Cardiac fibroblast (primary cell): ENCODE measurements at places on chromosomes 4 and X.

GRCh38 chrX:20378233-20378920, 111.7 kb upstream of the RPS6KA3 start:
- DNase-seq, result peak; percentile 18

- DNase-seq, result no peak
Measured at GRCh38 chr4:112485930-112486329, 30.1 kb downstream of the NEUROG2 start.

GRCh38 chr4:141132709-141133145, 542 bp downstream of the RNF150 start:
- peak; percentile 25 for DNase-seq

DNA sequence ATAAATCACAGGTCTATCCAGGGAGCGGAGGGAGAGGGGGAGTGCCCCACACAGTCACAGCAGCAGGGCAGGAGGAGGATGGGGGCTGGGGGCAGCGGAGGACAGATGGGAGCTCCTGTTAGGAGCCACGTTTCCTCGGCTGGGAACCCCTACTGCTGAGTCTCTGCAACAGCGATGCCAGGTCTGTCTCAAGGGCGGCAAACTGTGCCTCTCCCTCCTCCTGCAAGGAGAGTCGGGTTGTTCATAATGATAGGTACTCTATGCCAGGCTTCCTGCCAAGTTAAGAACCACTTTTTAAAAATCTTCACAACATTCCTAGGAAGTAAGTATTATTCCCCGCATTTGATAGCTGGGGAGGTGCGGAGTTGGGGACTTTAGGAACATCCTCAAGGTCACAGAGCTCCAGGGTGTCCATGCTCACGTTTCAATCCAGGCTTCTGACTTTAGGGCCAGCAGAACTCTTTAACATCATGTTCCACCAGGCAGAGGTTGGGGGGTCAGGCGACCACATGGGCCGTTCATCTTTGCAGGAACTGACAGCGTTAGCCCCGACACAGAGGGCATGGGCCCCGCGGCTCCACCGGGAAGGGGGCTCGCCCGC, 98.3 kb upstream of the MAML3 start:
- DNase-seq, result peak; percentile 25

- no peak for DNase-seq
Measured at GRCh38 chrX:85620466-85620865, 241.0 kb upstream of the POF1B start.

DNA sequence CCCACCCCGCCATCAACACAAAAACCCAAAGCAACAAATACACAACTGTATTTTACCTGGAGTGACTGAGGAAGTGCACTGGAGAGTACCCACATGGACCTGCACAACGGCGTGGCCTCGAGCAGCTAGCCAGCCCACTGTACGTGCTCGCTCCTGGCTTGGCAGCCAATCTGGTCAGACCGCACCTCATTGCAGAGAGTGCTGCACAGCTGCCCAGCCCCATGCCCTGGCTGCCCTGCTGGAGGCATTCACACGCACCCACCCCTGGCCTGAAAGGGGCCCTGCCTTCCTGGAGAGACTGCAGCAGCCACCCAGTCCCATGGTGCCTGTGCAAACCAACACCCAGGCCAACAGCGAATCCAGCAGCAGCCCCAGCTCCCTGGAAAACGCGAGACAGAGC, 116.3 kb downstream of the GALNTL6 start:
- no peak for DNase-seq

GRCh38 chr4:118762730-118763477, 73.0 kb downstream of the SEC24D start:
- DNase-seq, result no peak

GRCh38 chr4:8300832-8301231, 31.3 kb downstream of the HTRA3 start:
- no peak for DNase-seq

DNA sequence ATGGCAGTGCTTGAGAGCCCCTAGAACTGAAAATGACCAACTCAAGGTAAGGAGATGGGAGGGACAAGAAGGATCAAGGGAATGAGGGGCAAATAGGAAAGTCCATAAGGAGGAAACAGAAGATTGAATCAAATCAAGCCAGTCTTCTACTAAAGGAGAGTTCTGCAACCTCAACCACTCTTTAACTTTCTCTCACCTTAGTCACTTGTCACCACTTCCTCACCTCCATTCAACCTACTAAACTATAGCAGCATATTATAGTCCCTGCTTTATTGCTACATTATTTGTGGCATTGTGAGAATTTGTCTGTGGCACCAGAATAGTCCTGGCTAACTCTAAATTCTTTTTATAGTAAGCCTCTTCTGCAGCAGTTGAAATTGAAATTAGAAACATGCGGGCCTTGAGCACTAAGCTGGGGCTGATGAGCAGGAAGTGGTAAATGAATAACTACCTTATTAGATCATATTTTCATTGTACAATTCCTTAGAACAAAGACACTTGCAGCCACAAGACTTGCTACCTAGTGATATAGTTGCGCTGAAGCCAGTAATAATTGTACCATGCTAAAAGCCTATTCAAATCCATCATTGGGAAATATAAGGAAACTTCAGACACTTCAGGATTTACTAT, 336.9 kb downstream of the ZNF674 start:
- no peak for DNase-seq

DNA sequence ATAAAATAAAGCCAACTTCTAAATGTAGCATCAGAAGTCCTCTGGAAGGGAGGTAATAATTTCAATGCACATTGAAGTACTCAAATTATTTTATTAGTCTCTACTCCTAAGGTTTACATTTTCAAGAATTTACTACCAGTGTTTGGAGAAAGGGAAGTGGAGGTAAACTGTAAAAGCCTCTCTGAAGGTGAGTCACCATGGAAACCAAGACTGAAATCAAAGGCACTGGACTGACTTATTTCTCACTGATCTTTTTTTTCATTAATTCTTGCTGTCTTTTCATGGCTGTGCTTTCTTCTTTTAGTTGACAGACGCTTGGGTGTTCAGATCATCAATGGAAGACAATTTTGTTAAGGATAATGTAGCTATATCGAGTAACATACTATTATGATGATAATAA, 9.7 kb downstream of the SLC39A8 start:
- DNase-seq, result no peak

GRCh38 chr4:31983677-31984076, 1263.5 kb downstream of the PCDH7 start:
- no peak for DNase-seq

GRCh38 chrX:13587786-13588477, 18.5 kb downstream of the EGFL6 start:
- DNase-seq, result no peak

GRCh38 chrX:40167233-40167849, 69.6 kb upstream of the BCOR start:
- no peak for DNase-seq

DNA sequence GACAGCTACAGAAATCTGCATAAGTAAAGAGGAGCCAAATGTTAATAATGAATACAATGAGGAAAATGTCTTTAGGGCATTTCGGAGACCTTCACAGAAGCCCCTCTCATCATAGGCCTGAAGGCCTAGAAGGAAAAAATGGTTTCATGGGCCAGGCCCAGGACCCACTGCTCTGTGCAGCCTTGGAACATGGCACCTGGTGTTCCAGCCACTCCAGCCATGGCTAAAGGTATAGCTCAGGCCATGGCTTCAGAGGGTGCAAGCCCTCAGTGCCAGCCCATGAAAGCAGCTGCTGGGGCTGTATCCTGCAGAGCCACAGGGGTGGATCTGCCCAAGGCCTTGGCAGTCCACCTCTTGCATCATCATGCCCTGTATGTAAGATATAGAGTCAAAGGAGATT, 261.1 kb downstream of the SNCA start:
- DNase-seq, result no peak

DNA sequence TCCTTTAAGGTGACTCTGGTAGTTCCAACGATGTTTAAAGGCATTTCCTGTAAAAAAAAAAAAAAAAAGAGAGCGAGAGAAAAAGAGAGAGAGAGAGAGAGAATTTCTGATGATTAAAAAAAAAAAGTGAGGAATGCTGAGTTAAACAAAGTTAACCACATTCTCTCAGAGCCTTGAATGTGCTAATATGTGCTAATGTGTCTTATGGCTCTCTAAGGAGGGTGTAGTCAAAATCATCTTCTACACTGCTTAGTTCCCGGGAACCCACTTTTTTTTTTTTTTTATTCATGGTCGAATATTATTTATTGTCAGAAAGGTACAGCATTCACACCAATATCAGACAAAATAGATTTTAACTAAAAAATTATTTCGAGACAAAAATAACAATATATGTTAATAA, 111.7 kb downstream of the SNCA start:
- no peak for DNase-seq

GRCh38 chrX:57227691-57228090, 58.8 kb upstream of the FAAH2 start:
- DNase-seq, result no peak

DNA sequence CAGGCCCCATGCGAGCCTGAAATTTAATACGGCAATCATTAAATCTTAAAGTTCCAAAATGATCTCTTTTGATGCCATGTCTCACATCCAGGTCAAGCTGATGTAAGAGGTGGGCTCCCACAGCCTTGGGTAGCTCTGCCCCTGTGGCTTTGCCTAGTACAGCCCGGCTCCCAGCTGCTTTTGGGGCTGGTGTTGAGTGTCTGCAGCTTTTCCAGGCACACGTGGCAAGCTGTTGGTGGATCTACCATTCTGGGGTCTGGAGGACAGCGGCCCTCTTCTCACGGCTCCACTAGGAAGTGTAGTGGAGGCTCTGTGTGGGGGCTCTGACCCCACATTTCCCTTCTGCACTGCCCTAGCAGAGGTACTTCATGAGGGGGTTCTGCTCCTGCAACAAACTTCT, 588.9 kb downstream of the CENPC start:
- no peak for DNase-seq

- DNase-seq, result no peak
Measured at GRCh38 chrX:86348669-86349068, 200.4 kb downstream of the DACH2 start.

GRCh38 chrX:136865270-136866158, 15.0 kb downstream of the RBMX start:
- no peak for DNase-seq

DNA sequence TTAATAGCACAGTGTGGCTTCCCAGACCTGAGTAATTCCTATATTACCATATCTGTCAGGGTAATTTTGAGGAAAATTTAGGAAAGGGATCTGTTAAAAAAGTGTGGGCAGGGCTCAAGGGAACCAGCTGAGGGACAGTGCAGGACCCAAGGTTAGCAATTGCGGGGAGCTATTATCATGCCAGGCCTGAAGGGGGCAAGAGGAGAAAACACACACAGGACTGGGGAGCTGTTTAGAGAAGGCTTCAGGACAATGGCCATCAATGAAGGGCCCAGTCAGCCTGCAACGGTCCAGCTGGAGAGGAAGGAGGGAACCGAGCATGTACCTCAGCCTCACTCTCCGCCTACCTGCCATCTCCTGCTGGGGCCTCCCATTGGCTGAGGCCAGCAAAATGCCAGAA, 19.0 kb upstream of the NHS start:
- DNase-seq, result no peak

- DNase-seq, result no peak
Measured at GRCh38 chrX:130879869-130880268, 23.1 kb downstream of the ENOX2 start.

GRCh38 chrX:139862208-139862607, 70.6 kb downstream of the ATP11C start:
- DNase-seq, result no peak

DNA sequence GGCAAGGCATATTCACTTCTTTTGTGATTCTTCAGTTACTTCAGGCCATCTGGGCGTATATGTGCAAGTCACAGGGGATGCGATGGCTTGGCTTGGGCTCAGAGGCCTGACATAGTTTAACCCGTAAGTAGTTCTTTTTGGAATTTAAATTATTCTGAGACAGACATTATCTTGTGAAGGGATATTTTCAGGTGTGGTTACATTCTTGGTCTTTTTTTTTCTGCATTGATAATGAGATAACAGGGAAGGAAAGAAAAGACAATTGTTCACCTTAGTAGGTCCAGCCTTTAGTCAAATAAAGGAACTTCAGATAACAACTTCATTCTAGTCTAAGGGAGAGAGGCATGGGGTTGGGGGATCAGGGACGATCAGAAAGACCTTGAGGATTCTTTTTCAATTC, 74.8 kb downstream of the TEX13C start:
- DNase-seq, result no peak

DNA sequence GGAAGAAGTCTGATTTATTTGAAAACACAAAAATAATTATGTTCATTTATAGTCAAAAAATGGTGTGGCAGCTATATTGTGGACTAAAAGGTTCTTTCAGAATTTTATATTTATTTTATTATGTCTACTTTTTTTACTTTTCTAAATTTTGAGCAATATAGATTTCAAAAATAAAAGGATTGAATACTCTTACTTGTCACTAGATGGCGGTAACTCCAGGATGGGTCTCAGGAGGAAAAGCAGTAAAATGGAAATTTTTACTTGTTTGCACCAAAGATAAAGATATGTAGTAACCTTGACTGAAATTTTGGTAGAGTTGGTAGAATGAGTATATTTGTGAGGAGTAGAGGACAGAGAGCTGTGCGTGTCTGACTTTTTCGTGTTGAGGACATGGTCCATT, 14.5 kb upstream of the DACH2 start:
- peak; percentile 10 for DNase-seq

DNA sequence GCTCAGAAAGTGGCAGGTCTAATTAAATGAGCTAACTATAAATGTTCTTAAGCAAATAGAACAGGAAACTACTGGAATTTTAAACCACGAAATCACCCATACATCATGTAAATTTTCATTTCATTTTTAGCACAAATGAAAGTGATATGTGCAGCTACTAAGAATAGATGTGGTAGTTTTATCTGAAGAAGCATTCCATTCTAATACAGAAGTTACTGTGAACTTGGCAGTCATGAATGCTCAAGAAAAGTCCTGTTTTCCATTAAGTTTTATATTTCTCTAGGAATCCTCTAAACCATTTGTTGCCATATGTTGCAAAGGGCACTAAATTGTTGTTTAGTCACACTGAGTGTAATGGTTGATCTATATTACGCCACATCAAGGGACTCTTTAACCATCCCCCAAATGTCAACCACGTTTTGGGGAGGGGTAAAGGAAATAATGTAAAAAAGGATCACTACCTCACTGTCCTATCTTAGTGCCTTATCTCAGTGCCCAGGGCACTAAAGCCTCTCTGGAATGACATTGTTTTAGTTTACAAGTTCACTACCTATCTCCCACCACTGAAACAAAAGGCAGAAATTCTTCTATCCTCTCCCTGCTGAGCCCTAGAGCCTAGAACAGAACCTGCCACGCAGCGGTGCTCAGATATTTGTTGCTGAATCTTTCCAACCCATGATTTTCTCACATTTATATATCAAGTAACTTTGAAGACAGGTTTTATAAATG, 118.0 kb downstream of the SHISA3 start:
- DNase-seq, result peak; percentile 71

GRCh38 chr4:146237092-146237491, 22.8 kb downstream of the REELD1 start:
- DNase-seq, result no peak

- DNase-seq, result no peak
Measured at GRCh38 chr4:44545781-44546180, 97.2 kb upstream of the KCTD8 start.
